ENCODE measurements at places on chromosomes 1 and 21. TPM values are rescaled to one million over a fixed set of nuclear protein-coding genes. Genes with fewer than 3 reads are reported as not detected.

DNA sequence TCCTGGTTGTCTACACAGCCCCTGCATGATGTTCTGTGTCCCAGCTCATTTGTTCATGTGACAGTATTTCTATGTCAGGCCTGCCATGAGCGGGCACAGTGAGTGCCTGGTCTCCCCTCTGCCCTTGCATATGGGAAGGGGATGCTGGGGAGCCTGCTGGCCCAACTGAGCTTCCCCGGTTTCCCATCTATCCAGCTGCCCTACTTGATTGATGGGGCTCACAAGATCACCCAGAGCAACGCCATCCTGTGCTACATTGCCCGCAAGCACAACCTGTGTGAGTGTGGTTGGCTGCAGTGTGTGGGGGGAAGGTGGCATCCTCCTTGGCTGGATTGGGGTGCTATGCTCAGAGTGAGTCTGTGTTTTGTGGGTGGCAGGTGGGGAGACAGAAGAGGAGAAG lies 1.5 kb downstream of the GSTM4 start:
- no peak for DNase-seq

DNA sequence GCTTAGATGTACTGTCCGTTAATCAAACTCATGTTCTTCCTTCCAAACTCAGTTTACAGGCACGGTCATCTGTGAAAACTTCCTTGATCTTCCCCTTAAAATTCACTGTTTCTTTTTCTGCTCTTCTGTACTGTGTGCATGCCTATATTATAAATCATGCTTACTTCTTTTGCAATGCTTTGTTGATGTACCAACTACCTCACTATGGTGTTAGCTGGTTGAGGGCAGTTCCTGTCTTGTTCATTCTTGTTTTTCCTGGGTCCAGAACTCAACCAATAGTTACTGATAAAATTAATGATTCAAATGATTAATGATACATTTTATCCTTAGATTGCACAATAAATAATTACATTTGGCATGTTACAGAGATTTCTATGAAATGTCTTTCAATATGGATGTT lies 163.8 kb downstream of the CHRM3 start:
- no peak for DNase-seq

The PADI3 gene
- total RNA-seq = not detected

The MYBPH gene
- total RNA-seq = not detected

The LRRN2 gene
- total RNA-seq = 3.2 TPM

The RASAL2 gene
- total RNA-seq = 39.4 TPM

The RPL11 gene
- total RNA-seq = 895 TPM

DNA sequence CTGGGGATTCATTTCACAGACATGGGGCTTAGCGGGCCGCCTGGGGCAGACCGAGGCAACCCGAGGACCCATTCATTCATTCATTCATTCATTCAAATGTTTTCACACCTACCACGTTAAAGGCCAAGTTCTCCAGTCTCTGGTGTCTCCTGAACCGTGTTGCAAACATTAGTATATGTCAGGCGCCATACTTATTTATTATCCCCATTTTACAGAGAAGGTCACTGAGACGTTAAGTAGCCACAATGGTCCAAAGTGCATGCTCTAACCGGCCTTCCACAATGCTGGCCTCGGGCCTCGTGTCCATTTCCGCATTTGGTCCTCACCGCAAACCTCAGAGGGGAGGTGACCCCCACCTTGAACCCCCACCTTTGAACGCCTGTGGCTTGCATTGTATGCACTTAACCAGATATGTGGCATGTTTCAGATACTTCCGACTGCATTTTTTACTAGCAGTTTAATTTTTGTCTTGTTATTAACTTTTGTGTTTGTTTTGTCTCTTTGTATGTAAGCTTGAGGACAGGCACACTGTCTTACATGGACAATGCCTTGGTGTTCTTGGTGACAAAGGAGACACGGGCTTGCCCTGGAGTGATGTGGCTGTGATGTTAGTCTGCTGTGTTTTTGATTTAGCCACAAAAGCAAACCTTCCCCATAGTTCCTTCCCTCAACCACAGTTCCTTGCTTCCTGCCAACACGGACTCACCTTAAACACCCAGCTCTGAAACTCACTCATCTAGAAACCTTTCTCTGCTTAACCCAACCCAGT lies 1.2 kb upstream of the IFFO2 start:
- no peak for DNase-seq

- DNase-seq = no peak
Measured at GRCh38 chr1:110259770-110260169, 49.7 kb downstream of the KCNC4 start.

The RORC gene
- 16.4 TPM for total RNA-seq

The BMP8B gene
- 2.7 TPM for total RNA-seq

The LCE1D gene
- not detected for total RNA-seq

The ASPM gene
- 0.46 TPM for total RNA-seq

The USP21 gene
- 27.7 TPM for total RNA-seq

The TMOD4 gene
- total RNA-seq = not detected

DNA sequence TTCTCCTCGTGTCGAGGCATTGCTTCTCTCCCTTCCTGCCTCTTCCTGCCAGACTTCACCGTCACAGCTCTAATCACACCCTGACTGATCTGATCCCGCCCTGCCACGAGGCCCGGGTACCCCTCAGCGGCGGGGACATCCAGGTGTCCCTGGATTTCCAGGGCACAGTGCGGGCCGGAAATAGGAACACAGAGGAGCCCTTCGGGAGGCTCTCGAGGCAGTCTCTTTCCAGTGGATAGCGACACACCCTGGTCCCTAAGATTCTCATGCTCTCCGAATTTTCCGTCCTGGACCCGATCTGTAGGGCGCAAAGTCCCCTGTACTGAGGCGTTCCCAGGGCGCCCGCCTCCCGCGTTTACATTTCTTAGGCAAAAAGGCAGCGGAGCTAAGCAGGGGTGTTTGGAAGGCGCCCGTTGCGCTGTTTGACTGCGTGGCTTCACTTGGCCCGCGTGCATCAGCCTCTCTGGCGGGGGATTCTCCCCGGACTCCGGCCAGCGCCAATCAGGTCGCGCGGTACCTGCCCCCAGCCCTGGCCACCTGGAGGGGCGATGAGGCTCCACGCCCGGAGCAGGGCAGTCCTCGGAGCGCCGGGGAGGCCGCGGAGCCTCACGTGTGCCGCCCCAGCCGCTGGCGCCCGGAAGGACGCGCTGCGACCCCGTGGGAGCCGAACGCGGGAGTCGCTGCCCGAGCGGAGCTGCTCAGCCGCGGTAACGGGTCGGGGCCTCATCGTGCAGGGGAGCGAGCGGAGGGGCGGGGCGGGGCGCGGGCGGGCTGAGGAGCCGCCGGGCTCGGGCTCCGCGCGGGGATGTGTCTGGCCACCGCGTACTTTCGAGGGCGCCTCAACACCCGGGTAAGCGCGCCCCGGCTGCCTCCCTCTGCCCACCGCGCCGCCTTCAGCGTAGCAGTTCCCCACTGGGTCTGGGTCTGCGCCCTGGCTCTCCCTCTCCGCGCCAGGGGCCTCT lies at the start of gene FAM163A:
FAM163A (plus strand) TSS at position 575 of the 962 bp plus-strand sequence. CDS start 69,807 bp downstream, outside the sequence.
- no peak for DNase-seq

- no peak for DNase-seq
Measured at GRCh38 chr1:203338335-203339036, 12.4 kb downstream of the FMOD start.
